ENCODE measurements at places on chromosomes 5 and 9.

DNA sequence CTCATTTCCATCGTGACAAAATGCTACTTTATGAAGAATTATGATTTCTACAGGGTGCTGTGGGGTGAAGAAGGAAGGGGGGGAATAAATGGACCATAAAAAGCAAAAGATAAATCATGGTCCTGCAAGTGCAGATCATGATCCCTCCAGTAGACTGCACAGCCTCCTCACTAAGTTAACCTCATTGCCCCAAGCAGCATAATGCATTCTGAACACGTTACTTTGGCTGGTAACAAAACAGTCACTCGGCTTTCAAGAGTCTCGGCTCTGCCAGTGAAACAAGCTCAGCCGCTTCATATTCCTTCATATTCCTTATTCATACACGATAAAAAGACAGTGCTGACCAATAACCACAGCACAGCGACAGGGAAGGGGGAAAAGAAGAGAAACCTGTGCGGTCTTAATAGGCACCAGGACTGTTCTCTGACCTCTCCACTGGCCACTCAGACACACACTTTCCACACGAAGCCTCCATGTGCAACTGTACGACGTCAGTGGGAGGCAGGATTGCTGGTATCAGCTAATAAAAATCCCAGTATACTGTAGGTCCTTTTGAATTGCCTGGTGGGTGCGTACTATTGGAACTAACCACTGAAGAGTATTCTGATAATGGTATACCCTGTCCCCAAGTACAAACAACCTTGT lies 60.5 kb downstream of the ANKH start:
- no peak for DNase-seq

DNA sequence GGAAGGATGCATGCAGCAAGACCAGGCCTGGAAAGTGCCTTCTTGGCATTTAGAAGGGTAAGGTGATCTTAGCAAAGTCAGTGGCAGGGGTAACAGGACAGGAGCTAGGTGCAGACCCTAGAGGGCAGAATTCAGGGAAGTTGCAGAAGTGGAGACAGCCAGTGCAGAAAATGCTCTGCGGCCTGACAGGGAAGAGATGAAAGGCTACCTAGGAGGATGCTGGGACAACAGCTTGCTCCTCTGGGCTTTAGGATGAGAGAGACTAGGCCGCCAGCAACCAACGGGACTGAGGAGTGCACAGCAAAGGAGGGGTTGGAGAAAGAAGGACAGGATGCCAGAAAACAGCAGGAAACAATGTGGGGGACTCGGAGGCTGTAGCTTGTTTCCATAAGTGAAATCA lies 219.9 kb downstream of the FSTL4 start:
- DNase-seq = no peak

DNA sequence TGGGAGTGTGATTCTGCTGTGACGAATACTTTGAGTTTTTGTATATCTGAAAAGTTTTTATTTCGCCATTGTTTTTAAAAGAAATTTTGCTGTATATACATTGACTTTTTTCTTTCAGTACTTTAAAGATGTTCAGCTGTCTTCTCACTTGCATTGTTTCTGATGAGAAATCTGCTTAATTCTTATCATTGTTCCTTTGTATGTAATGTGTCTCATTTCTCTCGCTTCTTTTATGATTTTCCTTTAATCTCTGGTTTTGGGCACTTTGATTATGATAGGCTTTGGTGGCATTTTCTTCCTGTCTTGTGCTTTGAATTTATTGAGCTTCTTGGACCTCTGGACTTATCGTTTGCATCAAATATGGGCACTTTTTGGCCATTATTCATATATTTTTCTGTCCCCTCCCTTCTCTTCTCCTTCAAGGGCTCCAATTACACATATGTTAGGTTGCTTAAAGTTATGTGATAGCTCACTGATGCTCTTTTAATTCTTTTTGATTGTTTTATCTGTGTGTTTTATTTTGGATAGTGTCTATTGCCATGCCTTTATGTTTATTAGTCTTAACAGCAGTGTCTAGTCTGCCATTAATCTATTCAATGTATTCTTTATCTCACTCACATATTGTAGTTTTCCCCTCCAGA lies 30.6 kb downstream of the STX17 start:
- no peak for DNase-seq

DNA sequence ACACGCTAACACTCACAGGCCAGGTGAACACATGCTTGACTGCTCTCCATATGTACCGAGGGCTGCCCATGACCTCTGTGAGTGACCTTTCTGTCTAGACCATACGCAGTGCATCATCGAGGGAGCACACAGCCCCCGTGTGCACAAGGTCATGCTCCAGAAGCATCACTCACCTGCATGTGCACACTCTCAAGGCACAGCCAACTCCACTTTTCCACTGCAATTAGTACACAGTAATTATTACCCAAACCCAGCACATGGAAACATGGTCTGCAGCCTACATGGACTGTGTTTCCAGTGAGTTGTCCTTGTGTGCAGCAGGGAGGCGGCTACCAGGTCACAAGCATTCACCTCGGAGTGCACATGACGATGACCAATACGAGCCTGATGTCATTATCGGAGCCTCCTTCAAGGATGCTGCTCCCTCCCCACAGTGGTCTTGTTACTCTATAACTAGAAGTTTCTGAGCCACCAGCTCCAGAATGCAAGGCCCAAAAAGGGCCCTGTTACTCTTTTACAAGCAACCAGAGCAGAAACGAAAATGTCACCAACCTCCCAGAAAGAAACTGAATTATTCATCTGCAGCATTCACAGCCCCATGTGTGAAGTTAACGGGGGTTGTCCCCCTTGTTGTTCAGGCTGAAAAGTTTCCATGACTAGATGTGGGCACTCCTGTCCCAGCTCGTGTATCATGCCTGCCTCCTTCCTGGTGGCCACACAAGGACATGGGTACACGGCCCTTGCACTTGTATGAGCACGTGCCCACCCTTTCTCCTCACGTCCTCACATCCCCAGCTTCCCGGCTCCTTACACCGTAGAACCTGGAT lies 31.2 kb downstream of the SEMA4D start:
- no peak for DNase-seq

DNA sequence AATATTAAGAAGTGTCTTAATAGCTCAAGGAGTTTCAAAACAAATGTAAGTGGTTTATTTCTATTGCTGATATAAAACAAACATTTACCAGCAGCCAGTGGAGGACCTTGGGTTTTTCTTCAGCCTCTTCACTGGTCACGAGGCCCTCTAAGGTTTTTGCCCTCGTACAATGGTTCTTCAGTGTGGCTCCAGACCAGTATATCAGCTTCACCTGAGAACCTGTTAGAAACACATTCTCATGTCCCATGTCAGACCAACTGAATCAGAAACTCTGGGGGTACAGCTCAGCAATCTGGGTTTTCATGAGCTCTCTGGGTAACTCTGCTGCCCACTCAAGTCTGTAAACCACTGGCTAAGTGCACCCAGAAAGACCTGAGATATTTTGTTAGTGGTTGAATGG lies 12.9 kb downstream of the WWC1 start:
- no peak for DNase-seq

GRCh38 chr5:81530919-81531318 lies 137.0 kb upstream of the ACOT12 start:
- DNase-seq = peak; percentile 14

GRCh38 chr9:123696476-123696875 lies 233.4 kb downstream of the DENND1A start:
- peak; percentile 36 for DNase-seq

DNA sequence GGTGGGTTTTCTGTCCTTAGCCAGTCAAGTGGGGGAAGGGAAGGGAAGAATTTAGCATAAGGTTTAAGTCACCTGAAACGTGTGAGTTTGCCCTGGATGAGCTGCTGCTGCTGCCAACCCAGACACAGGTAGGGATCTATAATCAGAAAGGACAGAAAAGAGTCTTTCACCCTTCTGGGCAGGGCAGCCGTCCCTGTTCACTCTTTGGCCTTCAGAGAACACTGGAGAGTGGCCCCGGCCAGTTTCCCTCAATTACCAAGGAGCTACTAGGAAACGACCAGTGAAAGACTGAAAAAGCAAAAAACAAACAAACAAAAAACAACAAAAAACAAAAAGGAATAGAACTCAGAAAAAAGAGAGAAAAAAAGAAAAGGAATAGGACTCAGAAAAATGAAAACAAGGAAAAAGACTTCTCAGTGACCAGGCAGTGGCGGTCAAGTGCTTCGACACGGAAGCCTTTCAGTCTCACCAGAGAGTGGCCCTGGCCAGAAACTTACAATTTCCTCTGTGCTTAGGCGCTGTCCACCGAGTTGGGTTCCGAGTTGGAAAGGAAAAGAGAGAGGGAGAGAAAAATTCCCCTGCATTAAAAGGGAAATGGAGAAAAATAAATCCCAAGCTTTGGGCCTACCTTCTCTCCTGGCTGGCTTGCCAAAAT lies 2.5 kb upstream of the GM2A start:
- no peak for DNase-seq
